ENCODE measurements at places on chromosomes 5 and 9.

- DNase-seq, result peak; percentile 31
Measured at GRCh38 chr9:124011460-124012301, at the start of gene LHX2. LHX2 (plus strand) TSS chr9:124011768; CDS start chr9:124012349, 581 bp downstream.

DNA sequence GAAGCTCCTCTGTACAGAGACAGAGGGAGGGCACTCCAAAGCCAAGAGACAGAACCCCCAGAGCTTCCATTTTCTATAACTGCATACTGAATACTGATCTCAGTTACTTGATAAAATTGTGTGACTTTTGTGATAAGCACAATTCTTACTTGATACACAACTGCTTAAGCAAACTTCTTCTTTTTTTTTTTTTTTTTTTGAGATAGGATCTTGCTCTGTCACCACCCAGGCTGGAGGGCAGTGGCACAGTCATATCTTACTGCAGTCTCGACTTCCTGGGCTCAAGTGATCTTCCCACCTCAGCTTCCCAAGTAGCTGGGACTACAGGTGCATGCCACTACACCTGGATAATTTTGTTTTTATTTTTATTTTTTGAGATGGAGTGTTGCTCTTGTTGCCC is 252.1 kb upstream of the ZNF608 start:
- no peak for DNase-seq

GRCh38 chr9:118091711-118092500 is 387.7 kb downstream of the TLR4 start:
- no peak for DNase-seq

DNA sequence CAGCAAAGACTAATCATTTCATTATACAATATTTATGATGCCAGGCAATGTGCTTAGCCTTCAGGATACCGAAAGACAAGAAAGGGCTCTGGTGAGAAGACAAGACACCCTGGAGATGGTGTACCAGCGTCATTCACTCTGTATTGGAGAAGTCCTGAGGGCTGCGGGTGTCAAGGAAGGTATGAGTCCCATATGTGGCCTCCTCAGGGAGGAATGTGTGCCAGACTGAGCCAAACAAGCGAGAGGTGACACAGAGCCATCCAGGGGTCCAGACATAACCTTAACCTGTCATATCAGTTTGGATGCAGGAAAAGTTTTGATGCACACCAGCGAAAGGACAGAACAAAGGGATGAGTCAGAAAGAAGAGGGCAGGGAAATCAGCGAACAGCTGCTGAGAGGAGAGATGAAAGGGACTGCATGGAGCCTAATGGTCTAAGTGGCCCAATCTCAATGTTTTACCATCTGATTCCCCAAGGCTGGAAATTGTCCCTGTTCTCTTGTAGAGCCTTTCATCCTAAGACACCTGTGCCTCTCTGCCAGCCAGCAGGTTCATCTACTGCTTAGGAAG is 38.9 kb downstream of the ADRA1B start:
- DNase-seq, result no peak

DNA sequence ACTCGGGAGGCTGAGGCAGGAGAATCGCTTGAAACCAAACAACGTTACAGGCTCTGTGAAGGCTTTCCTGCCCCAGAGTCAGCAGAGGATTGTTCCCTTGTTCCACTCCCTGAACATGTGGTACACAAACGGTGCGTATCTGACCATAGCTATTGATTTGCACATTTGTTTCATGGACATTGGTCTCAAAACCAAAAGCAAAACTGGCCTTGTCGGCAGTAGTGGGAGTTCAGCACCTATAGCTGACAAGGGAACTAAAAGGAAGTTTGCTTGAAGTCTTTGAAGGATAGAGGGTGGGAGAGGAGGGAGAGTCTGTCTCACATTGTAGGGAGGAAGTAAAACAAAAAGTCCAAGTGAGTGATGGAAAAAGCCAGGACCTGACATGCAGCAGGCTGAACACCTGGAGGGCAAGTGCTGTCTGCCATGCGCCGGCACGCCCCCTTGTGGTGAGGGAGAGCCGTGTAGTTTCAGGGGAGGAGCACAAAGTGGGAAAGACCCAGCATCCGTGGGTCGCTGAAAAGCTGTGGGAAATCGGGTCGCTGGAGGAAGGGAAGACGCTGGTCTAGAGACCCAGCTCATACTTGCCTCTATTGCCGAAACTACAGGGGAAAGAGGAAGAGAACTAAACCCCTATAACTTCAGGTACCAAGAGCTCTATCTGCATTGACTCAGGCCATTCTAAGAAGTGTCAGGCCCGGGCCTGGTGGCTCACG is 58.0 kb downstream of the RAD23B start:
- peak; percentile 41 for DNase-seq

- DNase-seq, result no peak
Measured at GRCh38 chr9:127323393-127323792, 58.8 kb downstream of the GARNL3 start.

DNA sequence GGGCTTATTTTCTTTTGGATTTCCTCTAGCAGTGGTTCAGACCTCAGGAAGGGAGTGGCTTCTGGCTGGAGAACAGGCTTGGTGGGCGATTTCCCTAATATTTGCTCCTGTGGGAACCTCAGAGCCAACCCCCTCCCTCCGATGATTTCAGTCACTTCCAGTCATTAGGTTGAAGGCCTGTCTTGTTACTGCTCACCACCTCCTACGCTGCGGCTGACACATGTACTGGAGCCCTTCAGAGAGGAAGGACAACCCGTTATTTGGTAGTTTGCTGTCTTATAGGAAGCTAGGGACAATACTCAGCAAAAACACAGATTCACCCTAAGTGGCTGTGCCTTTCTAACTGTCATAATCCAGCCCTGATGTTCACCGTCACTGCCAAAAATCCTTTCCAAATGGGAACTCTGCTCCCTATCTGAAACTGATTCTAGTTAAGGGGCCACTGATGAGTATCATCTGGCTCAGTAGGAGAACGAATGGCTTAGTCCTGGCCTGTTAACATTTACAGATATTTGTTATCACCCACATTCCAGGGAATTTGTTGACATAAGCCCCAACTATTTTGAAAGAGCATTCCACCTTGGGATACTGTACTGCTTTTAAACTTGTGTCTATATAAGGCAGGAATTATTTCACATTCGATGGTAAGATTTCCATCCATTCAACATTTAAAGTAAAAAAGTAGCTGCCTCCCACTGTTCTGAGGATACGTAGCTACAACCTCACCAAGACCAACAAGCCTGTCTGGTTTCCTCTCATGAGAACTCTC is 29.3 kb upstream of the ANKH start:
- DNase-seq, result no peak

DNA sequence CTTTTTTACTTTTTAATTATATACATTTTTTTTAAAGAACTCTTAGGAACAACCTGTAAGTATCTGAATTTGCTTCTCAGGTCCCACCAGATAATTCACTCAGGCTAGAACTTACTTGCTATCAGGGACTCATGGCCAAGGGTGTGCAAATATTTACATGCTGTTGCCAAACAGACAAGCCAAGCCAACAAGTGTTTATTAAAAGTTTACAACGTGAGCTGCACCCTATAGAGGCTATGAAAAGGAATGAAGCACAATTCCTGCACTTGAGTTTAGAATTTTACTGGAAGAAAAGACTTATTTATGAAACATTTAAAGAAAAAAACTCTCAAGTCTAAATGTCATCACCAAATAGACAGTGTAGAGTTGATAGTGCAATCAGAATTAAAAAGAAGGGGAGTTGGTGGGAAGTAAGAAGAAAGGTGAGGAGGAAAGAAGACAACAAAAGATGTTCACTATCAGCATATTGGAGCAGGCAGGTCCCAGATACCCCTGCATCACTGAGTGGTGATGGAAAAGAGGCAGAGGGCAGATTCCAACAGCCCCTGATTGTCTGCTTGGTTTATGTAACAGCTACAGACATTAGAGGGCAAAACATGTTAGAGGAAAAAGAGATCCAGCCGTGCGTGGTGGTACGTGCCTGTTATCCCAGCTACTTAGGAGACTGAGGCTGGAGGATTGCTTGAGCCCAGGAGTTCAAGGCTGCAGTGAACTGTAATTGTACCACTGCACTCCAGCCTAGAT is 32.8 kb downstream of the SH3RF2 start:
- no peak for DNase-seq

DNA sequence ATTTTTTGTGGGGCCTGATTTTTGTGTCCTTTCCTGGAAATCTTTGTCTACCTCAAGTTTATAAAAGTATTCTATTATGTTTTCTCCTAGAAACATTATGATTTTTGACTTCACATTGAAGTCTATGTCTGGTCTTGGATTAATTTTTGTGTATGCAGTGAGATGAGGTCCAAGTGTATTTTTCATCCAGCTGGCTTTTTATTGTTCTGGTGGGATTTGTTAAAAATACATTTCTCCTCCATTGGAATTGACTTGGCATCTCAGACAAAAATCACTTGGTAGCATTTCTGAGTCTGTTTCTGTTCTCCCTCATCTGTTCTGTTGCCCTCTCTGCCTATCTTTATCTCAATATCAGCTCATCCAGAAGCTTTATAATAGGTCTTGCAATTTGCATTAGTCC is 109.0 kb downstream of the IRX1 start:
- no peak for DNase-seq

DNA sequence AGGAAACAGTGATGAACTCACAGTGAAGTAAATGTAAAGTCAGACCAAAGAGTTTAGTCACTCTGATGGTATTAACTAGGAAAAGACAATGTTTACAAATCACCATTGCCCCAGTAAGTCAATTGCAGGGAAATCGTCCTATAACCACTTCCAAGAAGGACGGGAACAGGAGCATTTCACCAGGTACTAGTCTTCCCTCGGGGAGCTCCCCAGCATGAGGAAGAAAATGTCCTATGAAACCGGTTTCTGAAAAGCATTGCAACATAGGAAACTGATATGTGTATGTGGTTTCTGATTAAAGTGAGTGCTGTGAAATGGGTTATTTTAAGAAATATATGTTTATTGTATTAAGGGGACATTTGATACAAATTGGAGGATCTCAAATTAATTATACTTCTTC is 626.7 kb upstream of the ADAMTS16 start:
- no peak for DNase-seq

GRCh38 chr9:69923972-69924371 is 103.4 kb downstream of the CFAP95 start:
- no peak for DNase-seq

DNA sequence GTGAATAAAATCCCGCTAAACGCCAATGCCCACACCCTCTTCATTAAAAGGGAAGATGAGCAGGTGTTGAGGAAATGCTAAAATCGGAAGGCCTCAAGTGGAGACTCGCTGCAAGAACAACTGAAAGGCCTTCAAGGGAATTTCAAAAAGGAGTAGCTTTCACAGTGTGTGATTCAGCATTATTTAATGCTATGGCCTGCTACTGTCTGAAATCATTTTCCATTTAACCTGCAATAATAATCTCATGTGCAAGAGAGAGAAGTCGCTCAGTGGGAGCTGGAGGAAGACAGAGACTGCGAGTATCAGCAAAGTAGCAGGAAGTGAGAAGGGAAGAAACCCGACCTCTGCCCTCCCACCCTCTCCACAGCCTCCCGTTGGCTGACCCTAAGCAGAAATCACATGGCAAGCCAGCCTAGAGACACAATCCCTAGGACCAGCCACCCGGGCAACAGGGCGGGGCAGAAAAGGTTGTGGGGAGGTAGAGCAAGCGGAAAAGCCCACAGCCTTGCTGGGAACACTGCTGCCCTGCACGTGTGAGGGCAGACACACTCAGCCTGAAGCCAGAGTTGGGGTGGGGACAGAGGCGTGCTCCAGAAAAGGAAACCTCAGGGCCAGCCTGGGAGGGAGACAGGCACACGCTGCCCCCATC is 39.9 kb upstream of the CTSL start:
- DNase-seq, result no peak

GRCh38 chr9:69996967-69997366 is 46.7 kb upstream of the MAMDC2 start:
- peak; percentile 78 for DNase-seq

DNA sequence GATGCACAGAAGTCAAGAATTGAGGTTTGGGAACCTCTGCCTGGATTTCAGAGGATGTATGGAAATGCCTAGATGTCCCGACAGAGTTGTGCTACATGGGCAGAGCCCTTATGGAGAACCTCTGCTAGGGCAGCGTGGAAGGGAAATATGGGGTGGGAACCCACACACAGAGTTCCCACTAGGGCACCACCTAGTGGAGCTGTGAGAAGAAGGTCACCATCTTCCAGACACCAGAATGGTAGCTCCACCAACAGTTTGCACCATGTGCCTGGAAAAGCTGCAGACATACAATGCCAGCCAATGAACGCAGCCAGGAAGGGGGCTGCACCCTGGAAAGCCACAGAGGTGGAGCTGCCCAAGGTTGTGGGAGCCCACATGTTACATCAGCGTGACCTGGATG is 104.5 kb downstream of the STK32A start:
- DNase-seq, result no peak

DNA sequence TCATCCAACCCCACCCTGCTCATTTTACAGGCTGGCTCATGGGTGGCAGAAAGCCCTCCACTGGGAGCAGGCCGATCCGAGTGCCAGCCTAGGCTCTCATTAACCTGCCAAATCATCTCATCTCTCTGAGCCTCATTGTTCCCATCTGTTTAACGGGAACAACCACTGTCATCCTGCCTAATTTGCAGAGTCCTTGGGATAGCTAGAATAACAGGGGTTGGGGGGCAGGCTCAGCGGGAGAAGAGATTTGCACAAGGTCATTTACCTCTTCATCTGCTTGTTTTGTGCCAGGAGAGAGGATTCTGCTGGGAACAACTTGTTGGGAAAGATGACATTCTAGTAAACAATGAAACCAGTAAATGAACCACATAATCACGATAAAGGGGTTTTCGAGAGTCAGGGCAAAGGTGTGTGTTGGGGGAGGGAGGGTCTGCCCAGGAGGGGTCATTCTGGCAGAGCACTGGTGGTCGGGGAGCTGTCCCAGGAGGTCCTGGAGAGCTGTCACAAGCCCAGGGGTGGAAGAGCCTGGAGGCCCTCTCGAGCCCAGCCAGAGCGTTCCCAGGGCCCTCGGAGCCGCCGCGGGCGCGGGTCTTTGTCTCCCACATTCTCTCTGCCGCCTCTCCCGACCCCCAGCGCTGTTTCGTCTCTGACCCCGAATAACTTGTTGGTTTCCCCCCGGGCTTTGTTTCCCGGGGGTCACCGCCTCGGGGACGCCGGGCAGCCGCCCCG is 22.8 kb upstream of the NDST1 start:
- no peak for DNase-seq

- no peak for DNase-seq
Measured at GRCh38 chr9:133770076-133770777, 32.1 kb upstream of the SARDH start.

GRCh38 chr5:148684528-148684927 is 30.2 kb upstream of the HTR4 start:
- no peak for DNase-seq

DNA sequence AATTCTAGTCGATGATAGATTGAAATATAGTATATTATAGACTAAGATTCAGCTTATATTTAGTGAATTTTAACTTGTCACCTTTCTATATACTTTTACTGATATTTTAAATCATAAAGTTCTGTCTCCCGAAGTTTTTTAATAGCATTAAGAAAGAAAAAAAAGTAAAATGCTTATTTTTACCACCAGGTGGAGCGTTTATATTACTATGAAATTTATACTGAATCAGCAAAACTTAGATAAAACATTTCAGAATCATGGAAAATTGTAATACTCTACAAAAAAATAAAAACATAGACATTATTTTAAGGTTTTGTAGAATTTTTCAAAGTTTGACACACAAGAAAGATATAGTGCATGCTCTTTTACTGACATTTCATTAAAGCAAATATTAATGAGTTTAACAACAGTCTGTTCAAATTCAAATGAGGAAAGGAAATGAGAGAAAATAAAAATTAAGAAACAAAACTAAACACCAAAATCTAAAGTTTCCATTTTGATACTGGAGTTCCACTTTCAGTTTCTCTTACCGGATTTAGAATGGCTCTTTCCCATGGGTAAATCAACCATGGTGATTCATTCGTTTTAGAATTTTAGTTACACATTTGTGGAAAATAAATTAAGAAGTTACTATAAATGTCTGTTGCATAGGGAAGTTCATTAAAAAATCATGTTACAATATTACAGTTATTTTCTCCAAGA is 1035.3 kb downstream of the CDH12 start:
- no peak for DNase-seq

Measured in fibroblast of the conjunctiva (primary cell).